ENCODE measurements at places on chromosomes 7 and 10.

- no peak for DNase-seq
These were observed 133.9 kb upstream of the NUPR2 start for GRCh38 chr7:56250135-56250534.

GRCh38 chr10:75464478-75465449 is 33.3 kb downstream of the LRMDA start:
- DNase-seq, result no peak

DNA sequence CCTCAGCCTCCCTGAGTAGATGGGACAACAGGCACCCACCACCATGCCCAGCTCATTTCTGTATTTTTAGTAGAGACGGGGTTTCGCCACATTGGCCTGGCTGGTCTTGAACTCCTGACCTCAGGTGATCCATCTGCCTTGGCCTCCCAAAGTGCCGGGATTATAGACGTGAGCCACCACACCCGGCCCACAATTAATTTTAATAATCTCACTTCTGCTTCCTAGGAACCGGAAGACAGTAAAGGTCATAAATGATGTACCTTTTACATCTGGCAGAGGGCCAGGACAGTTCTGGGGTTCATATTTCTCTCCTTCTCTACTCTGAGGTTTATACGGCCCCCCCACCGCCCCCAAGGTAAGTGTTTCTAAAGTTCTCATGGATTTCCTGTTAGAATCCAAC is 31.2 kb upstream of the AOAH start:
- DNase-seq, result no peak

DNA sequence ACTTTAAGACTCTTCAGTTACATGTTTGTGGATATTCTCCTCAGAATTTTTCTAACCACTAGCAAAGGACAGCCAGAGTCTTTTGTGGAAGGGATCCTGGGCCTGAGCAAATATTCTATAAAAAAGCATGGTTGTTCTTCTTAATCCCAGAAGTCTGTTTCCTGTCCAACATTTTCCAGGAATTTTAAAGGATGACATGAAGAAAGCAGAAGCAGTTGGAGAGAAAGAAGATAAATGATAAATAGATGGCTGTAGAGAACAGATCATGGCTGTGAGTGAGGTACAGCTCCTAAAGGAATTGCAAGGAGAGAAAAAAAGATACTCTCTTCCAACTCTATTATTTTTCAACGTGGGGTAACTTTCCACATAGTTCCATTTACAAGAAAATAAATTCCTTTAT is 91.8 kb upstream of the STEAP4 start:
- DNase-seq, result no peak

DNA sequence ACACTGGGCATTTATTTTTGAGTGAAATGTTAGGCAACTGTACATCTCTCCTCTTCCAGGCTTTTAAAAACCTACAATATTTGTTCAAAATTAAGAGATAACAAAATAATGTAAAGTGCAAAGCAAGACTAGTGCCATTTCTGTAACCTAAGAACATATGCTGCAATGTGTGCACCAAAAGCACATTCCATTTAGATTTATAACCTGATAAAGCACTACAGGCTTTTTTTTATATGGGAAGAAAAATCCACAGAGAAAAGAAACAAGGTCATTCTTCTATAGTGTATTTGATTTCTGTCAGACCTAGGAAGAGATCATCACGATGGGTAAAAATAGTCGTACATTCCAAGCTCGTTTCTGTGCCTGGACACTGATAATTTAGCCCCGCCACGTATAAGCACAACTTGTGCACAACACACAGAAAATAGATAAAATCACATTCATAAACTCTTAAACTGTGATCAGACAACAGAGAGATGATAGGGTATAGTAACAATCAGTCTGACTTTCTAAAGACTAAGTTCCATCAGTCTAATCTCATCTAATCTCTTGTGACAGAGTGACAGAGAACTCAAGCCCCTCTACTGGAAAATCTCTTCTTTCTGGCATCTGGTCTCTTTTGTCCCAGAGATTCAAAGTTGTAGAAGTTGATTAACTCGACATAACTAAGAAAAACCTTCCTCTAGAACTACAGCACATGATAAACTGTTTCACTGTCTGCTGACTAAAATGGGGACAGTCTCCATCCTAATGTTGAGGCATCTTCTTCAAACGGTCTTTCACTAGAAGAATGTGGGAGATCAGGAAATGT is 6.7 kb downstream of the LAMB1 start:
- no peak for DNase-seq

GRCh38 chr10:129524936-129525335 is 57.9 kb downstream of the MGMT start:
- DNase-seq, result no peak

DNA sequence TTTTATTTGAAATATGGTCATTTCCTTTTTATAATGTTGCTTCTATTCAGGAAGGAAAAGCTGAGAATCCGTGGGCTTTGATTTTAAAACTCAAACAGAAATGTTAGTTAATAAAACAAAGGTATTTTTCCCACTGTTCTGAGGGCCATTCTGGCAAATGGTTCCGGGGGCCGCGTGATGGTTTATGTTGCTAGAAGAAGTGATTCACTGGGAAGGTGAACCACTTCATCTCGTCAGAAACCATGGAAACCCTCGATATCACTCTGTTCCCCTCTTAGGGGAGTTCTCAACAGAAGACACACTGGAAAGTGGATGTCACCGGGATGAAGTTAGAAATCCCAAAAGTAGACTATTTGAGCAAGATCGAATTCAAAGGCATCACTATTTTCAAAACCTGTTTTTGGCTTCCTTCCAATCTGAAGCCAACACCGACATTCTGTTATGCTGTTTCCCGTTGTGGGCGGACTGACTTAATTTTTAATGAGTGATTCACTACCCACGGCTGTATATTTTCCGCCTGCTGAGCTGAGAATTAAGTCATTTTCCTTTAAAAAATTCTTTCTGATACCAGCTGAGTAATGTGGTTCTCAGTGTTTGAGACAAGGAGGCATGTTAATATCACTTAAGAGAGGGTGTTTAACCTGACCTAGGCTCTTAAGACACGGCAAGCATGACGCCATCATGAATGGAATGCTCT is 84.1 kb downstream of the PTPRE start:
- DNase-seq, result peak; percentile 68

DNA sequence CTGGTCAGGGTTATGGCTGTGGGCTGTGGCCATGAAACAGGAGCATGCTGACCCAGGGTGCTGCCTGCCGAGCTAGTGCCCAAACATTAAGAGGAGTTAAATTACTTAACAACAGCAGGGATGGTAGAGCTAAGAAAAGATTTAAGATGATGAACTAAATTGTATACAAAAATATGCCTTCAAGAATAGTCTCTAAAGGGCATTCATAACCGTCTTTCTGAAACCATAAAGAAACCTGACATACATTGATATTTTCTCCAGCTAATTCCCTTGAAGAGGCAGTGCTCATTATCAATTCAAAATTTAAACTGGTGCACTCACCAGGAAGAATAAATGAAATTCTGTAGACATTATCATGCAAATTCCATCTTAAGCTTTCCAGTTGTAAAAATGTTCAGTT is 265.8 kb upstream of the TAC1 start:
- DNase-seq, result no peak

GRCh38 chr10:21524526-21525366 is 736 bp downstream of the SKIDA1 start:
- DNase-seq, result no peak

DNA sequence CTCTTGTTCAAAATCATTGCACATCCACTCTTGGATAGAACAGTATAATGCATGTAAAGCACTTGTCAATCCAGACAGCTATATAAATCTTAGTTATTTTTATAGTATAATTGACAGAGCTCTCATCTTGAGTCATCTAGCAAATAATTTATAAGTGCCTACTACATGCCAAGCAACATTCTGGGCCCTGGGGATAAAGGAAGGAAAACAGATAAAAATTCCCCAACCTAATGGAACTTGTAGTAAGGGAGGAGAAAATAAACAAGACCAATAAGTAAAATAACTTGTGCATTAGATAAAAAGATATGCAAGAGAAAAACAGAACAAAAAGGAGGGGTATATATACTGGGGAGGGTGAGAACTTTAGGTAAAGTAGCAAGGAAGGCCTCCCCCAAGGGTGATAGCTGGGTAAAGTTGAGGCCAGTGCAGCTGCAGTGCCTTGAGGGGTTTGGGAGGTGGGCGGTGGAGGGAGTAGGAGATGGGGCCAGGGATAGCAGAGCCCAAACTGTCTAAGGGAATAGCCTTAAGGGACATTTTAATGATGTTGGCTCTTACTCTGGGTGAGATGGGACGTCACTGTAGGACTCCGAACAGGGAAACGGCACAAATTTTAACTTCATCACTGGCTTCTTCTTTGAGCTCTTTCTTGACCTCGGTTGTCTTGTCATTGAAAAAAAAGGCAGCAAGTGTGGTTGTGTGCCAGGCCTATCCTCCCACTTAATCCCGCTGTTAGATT is 79.3 kb upstream of the SEC61G start:
- no peak for DNase-seq

GRCh38 chr7:25075459-25075858 is 49.6 kb downstream of the CYCS start:
- DNase-seq, result peak; percentile 44

GRCh38 chr7:107002126-107002525 is 42.4 kb upstream of the PRKAR2B start:
- DNase-seq, result no peak

DNA sequence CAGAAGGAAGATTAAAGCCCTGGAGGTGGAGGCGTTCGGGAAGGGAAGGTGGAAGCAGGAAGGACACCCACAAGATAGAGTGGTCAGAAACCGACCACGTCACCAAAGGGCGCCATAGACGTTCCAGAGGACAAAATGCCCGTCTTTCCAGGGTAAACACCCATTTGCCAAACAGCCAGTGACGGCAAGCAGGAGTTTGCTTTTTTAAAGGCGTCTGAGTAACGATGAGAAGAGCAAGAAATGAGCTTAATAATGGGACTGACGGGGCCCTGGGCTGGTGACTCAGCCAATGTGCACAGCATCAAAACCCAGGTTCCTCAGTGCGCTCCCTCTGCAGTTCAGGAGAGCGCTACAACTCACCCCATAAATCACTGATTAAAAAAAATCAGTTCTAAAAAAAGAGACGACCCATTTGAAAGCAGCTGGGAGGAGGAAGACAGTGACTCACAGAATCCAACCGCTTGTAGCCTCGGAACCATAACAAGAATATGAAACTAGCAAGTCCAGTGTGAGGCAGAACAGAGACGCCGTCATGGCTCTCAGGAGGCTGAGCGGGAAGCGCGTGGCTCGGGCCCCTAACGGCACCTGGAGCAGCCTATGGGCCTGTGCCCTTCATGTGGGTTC is 5.9 kb downstream of the DIP2C start:
- DNase-seq, result no peak

- DNase-seq, result no peak
These were observed 96.9 kb downstream of the EPDR1 start for GRCh38 chr7:38017320-38017719.

DNA sequence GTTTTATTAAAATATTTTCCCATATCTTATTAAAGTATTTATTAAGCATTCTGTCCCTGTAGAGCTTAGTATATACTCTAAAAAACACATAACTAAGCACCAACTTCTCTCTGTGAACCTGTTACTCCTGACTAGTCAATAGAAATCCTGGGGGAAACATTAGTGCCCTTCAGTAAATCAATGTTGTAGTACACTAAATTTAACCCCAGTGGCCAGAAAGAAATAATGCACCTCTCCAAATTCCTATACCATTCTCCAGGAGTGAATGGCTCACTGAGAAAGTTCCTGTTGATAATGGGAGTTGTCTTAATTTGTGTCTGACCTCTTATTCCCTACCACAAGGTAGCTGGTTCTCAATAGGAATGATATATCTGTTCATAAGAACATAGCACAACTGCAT is 188.2 kb downstream of the SEMA3D start:
- no peak for DNase-seq

DNA sequence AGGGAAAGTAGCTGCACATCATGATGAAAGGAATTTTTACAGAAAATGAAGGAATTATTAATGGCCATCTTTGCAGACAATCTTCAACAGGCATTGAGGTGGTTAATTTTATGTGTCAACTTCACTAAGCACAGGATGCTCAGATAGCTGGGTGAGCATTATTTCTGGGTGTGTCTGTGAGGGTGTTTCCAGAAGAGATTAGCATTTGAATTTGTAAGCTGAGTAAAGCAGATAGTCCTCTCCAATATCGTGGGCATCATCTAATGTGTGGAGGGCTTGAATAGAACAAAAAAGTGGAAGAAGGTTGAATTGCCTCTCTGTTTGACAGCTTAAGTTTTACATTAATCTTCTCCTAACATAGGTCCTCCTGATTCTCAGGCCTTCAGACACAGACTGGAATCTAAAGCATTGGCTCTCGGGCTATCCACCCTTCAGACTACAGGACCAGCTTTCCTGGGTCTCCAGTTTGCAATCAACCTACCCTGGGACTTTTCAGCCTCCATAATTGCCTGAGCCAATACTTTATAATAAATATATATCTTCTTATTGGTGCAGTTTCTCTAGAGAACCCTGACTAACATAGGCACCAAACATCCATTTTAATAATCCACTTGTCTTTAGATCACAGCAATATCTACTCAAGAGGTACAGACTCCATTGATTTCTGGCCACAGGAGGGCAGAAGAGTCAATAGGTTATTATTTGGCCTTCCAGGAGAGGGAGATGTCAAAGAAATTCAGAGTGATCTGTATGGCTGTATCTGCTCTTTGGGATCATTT is 10.5 kb upstream of the CRPPA start:
- no peak for DNase-seq

- no peak for DNase-seq
These were observed 78.1 kb upstream of the TOMM7 start for GRCh38 chr7:22900784-22901183.

DNA sequence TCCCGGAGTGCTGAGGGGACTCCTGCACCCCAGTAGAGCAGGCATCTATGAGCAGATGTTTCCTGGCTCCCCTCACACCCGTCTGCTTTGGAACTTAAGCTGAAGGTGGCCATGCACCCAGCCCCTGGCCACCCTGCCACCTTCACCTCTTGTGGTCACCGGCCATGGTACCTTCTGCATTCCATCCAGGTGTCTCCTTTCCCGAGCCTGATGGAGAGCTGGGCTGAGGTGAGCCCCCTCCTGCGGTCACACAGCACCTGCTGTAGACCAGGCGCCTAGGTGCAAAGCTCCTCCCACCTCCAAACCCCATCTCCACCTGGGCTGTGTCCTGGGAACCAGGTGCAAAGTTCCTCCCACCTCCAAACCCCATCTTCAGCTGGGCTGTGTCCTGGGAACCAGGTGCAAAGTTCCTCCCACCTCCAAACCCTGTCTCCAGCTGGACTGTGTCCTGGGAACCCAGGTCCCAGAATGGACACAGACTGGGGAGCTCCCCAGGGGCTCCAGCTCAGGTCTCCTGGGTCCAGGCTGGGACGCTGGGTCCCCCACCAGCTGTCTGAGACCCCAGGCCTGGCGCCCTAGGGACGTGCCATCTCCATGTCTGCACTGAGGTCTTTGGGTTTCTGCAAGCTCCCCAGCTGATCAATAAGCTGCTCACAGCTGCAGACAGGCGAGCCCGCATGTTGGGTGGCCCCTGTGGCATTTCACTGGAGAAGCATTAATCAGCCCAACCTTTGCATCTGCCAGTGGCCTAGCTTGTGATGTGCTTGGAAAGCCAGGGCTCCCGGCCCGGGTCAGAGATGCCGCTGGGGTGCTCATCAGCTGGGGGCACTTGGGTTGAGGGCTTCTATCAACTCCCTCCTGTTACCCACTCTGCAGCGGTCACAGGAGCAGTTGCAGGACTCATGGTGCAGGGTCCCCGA is 61.2 kb upstream of the INPP5A start:
- DNase-seq, result no peak
